ENCODE measurements at places on chromosomes 16 and 17.

GRCh38 chr16:17408296-17408695, 62.5 kb downstream of the XYLT1 start:
- DNase-seq: no peak

DNA sequence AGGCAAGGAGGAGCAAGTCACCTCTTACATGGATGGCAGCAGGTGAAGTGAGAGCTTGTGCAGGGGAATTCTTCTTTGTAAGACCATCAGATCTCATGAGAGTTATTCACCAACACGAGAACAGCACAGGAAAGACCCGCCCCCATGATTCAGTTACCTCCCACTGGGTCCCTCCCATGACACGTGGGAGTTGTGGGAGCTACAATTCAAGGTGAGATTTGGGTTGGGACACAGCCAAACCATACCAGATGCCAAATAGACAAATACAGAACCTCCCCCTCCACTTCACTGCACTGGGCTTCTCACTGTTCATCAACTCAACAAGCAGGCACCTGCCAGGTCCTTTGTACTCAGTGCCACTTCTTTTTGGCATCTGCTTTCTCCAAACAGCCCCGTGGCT, 100.2 kb downstream of the WSCD1 start:
- no peak for DNase-seq

DNA sequence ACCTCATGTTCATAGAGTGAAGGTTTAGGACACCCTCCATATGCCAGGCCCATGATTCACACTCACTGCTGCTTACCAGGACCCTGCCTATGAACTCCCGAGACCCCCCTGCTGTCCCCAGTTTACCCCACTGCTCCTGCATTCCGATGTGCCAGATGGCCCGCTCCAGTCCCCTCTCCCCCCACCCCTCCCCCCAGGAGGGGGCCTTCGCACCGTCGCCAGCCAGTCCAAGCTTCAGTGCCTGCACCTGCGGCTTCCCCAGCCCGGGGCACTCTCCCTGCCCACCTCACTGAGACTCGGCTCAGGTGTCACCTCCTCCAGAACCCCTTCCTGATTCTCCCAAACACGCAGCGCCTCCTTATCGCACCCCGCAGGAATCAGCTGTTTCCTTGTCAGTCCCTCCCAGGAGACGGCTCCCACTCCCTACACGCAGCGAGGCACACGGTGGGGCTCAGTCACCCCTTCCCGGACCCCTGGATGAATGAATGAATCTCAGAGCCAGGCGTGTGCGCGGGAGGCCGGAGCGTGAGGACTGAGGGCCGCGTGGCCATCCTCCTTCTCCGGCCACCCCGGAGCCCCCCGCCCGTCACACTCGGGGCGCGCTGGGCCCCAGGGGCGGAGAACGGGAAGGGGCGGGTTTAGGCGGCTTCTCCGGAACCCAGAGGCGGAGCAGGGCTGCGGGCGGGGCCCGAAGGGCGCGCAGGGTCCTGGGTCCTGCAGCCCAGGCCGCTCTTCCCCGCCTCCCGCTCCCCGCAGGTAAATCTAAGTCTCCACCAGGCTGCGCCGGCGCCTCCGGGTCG, 1.6 kb downstream of the MYO1C start:
- DNase-seq: peak; percentile 66

DNA sequence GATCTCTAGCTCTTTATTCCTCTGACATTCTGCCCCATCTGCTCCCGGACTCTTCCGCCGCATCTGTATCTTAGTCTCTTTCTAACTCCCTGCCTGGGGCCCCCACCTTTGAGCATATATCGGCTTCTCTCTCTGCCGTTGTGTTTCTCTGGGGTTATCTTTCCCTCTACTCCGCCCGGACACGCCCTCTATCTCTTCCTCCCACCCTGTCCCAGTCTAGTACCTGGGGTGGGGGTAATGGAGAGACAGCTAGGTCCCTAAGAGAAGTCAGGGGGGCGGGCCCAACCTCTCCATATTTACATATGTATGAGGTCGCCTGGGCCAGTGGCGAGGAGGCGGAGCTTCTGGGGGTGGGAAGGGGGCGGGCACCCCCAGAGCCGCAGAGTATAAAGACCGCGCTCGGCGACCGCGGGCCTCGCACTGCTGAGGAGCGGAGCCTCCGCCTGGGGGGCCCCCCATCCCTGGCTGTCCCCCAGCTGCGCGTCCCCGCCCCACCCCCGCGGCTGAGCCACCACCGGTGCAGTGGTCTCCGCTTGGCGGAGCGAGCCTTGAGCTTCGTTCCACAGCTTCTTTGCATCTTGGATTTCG, at the start of gene ATP1B2:
Gene ATP1B2 (plus strand): TSS at position 418 of the 588 bp plus-strand sequence. CDS start 593 bp downstream, outside the sequence.
- DNase-seq: peak; percentile 91

DNA sequence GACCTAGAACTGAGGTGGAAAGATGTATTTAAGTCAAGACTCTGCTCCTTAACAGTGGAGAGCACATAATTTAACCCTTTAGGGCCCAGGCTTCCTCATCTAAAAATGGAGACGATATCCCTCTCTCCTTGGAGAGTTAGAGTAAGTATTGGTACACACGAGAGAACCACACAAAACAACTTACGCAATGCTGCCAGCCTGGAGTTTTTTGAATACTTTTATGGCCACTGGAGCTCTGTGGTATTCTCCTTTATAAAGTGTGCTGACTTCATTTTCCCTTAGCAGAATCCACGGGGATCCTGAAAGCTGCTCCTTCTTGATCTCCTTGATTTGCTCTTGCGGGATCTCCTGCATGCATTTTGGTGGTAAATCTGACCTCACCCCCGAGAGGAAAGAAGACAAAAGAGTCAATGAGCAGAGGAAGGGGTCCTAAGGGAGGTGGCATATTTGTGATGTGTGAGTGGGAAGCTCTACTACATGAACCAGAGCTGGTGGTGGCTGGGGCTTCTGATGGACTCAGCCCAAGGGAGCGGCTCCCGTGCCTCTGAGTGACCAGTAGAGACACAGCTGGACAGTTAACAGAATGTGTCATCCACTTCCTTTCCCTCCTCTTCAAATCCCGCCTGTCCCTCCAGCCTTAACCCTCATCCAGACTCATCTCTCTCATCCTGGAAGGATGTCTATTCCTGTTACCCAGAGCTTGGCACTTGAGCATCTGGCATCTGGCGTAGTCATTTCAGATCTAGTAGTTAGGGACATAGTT, 9.4 kb downstream of the MLKL start:
- no peak for DNase-seq

DNA sequence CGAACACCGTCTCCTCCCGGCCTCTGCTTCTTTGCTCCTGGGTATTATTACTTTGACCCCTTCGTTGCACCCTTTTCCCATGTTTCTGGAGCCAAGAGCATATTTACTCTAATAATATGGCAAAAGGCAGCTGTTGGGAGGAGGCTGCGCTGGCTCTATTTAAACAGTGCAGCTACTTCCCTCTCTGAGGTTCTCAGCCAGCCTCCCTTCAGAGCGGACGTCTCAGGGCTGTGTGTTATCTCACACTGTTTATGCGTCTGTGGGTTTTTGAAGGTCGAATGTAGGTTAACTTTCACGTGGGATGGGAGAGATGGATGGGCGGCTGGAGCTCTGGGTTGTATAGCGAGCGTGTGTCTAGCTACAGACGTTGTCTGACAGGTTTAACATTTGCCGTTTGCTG, 45.3 kb downstream of the COX4I1 start:
- DNase-seq: no peak

DNA sequence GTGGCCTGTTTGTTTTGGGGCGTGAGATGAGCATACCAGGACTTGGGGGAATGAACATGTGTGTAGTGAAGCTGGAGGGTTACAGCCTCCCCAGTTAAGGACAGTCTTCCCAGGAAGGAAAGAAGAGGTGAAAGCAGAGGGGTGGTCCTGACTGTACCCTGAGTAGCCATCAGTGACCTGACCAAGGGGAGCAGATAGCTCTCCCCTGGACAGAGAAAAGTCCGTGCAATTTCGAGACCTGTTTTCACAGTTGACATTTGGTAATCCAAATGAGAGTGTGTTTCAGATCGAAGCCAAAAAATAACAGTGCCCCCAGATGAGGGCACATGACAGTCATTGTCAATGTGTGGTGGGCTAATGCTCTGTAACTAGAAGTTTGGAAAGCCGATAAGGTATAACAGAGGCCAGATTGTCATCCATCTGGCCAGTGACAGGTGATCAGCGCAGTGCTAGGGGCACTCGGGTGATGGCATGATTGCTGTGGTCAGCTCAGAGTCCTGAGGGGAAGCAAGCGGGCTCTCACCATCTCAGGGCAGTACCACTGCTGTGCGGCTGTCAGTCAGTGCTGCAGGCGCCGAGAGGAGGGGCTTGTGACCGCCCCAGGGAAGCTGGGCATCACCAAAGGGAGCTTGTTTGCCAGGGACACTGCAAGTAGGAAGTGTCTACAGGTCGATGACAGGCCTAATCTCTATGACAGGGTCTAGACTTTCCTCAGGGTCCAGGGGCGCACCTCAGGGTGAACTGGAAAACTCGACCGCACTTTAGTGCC, 1.1 kb upstream of the NME2 start:
- DNase-seq: peak; percentile 33

GRCh38 chr17:7988750-7989178, 13.7 kb upstream of the GUCY2D start:
- DNase-seq: peak; percentile 56

DNA sequence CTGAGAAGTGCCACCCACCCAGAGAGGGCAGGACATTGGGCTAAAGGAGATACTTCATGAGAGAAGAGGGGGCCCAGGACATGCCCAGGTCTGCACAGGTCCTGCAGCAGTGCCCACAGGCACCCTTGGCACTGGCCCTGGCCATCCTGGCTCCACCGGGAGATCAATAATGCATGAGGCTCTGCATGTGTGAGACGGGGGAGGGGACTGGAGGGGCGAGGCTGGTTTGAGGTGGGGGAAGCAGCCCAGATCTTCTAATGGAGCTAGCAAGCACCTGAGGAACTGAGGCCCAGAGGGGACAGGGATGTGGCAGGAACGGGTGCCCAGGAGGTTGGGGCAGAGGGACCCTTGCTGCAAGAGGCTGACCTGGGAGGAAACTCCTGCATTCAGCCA, 567 bp downstream of the OSBPL7 start:
- DNase-seq: no peak

DNA sequence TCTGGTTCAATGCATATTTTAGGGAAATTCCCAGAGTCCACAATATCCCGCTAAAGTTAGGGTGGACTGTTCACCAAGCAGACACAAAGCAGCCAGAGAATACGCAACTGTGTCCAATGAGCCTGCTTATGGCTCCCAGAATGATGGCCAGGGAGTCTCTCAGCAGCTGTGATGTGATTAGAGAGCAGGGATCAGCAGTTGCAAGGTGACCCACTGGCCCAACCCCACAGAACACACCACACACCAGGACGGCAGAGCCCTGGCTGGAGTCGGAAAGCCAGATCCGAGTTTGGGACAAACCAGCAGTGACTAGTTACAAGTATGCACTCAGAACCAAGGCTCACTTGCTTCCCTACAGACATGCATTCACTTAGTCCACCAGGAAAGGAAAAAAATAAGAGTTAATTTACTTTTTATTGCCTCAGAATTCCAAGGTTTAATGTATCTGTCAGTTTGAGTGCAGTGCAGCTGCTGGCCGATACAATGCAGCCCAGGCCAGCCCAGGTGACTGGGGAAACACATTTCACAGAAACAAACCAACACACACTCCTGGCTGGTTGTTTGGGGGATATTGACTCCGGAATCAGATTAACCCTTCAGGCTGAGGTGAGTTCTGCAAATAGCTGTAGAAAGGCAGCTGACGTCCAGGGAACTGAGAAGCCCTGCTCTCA, 121.7 kb downstream of the HIC1 start:
- DNase-seq: no peak

DNA sequence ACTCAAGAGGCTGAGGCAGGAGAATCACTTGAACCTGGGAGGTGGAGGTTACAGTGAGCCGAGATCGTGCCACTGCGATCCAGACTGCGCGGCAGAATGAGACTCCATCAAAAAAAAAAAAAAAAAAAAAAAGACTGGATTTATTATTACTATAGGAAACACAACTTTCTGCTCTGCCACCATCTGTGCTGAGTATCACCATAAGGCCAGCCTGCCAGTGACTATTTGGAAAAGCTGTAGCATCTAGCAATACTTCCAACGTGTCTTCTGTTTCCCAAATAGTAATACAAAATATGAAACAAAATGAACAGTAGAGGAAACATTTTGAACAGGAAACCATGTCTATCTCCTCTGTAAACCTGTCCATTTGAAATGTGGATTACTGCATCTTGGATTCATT, 43.6 kb upstream of the CRYM start:
- no peak for DNase-seq

- DNase-seq: no peak
Measured at GRCh38 chr17:62626719-62627218, 701 bp upstream of the MRC2 start.

GRCh38 chr17:72764632-72765041, 327.9 kb downstream of the SLC39A11 start:
- DNase-seq: no peak

DNA sequence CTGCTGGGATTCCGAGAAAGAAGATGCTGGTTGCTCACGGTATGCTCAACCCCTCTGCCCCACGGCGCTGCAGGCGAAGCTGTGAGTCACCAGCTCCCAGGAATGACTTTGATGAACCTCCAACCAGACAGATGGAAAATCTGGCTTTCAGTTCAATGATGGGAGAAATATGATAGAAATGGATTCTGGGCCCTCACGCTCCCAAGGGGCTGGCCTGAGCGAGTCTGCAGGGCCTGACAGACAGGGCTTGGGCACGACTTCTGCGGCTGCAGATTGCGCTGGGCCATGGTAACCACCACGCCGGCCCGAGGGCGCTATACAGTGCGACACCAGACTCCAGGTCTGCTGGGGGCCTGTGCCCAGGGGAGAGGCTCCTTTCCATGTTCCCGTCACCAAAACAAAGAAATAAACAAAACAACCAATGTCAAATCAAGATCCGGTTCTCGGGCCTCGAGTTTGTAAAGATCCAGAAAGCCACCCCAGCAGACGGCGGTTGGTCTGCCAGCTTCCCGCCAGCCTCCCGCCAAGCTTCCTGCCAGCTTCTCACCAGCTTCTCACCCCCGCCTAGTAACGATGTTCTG, 11.1 kb upstream of the ABR start:
- DNase-seq: no peak

GRCh38 chr17:63848834-63849689, 6.6 kb upstream of the SMARCD2 start:
- peak; percentile 87 for DNase-seq

GRCh38 chr17:41103896-41104295, 1.3 kb upstream of the KRTAP4-9 start:
- no peak for DNase-seq

DNA sequence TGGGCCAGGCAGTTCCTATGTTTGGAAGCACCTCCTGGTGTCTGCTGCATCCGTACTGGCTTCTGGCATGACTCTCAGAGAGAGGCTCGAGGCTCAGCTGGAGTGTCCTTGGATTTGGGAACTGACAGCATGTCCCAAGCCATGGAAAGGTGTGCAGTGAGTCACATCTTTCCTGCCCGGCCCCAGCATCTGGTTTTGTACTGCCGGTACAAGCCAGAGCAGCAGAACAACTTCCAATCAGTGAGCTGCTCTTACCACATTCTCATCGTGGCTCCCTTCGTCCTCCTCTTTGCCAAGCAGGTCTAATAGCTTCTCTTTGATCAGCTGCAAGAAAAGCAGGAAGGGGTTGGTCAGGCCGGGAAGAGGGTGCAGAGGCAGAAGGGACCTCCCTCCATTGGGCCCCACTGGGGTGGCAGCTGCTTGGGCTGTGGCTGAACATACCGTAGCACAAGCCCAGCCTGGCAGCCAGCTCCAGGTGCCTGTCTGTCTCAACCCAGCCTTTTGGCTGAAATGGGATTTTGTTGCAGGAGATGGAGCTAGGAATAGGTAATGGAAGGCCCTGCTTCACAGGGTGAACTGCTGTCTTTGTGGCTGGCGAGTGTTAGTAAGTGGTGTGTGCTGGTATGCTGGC, 24.2 kb downstream of the SPACA3 start:
- no peak for DNase-seq

All from nephron progenitor cell (in vitro differentiated cells).